ENCODE measurements at places on chromosomes 7 and 10.

GRCh38 chr10:16440396-16441133 is 3.8 kb downstream of the PTER start:
- DNase-seq = peak; percentile 0

- DNase-seq = no peak
Measured at GRCh38 chr10:128734734-128735133, 608.5 kb upstream of the MKI67 start.

DNA sequence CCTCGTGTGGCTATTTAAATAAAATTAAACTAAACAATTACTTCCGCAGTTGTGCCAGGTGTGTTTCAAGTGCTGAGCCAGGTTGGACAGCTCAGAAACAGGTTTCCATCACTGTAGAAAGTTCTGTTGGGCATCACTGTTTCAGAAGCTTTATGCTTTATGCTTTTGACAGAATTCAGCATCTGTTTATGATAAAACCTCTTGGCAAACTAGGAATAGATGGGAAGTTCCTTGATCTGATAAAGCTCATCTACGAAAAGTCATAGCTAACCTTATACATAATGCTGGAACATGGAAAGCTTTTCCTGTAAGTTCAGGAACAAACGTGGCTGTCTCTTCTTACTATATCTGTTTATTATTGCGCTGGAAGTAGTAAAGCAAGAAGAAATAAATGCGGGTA is 143.4 kb downstream of the DOCK1 start:
- DNase-seq = peak; percentile 34

DNA sequence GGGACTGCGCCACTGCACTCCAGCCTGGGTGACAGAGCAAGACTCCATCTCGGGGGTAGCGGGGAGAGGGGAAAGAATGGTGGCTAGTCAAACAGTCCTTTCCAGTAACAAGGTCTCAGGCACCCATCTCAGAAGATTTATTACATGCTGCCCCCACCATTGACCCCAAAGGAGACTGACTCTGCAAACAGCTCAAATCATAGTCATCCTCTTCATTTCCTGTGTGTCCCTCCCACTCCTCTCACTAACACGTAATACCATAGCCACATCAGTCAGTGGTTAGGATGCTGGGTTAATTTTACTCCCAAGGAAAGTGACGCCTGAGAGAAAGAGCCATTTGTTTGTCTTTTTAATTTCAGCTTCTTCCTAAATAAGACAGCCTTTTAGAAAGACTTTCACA is 56.6 kb upstream of the BET1 start:
- DNase-seq = no peak

- DNase-seq = no peak
Measured at GRCh38 chr10:125370578-125370977, 210.2 kb upstream of the CTBP2 start.

DNA sequence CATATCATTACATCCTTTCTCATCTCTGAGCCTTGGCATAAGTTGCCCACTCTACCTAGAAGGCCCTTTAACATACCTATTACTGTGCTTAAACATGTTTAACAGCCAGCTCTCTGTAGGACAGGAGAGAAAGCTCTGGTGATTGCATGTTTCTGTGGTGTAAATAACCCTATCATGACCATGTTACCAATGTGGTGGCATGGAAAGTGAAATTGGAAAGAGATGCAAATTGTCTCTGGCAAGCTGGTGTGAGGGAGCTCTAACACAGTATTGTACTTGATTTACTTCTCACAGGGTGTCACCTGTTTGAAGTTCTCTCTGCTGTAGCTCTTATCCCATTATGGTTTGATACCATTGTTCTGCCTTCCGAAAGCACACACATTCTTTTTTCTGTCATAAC is 231.8 kb upstream of the DKK1 start:
- no peak for DNase-seq

GRCh38 chr10:58348571-58349033 is 13.8 kb downstream of the UBE2D1 start:
- DNase-seq = peak; percentile 8

- DNase-seq = no peak
Measured at GRCh38 chr7:2383543-2384274, 19.7 kb upstream of the CHST12 start.

DNA sequence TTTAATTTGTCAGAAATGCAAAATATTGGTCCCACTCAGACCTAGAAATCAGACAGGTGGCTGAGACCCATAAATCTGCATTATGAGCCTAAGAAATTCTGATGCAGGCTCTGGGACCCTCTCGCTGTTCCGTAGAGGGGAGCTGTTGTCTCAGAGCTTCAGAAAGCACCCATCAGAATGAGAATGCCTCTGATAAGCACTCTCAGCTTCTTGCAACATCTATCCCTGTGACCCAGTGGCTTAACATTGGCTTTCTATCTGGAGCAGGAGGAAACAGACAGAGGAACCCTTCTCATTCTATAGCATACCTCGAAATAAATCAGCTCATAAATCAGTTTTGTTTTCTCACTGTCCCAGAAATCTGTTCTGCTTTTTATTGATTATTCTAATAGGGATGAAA is 184.6 kb upstream of the SP4 start:
- DNase-seq = no peak

GRCh38 chr7:131034166-131034881 is 293.4 kb upstream of the MKLN1 start:
- no peak for DNase-seq

DNA sequence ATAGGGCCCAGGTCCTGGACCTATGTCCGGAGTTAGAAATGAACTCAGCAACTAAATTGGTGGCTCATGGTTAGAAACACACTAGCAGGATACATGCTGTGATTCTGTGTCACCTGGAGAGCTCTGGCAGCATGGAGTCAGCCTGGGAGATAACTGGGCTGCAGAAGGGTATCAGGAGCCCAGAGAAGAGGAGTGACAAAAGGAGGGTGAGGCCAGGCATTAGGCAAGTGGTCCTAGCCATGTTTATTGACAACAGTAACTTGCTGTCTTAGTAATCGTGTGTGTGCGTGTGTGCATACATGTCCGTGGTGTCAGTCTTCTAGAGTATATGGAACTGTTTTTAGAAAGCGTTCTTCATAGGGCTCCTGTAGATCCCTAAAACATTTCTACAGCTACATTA is 157.5 kb upstream of the PHYHIPL start:
- DNase-seq = no peak

DNA sequence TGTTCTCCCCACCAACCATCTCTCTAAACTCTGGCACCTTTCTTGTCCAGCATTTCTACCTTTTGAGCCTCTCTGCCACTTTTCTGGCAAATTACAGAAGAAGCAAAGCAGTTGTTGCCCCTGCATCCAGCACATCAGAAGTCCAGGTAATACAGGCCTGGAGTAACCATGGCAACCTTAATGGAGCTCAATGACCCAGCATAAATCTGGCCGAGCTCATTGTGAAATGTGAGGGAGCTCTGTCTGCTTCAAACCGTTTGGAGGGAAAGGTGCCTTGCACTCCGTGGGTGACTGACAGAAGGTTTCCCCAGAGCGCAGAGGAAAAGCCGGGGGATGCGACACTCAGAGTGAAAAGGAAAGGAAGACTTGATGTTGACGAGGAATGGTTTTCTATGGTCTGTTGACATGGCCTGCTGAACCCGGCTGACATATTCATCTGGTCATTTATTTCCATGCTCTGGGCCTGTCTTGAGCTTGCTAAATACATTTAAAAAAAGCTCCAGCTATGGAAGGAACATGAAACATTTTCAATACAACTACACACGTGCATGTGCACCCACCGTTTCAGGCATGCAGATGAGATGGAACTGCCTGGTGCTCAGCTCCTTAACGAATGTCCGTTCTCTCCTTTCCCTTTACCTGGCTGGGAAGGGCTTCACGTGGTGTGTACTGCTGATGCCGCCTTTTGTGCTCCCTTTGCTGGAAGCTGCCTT is 74.9 kb downstream of the ADRA2A start:
- DNase-seq = no peak

DNA sequence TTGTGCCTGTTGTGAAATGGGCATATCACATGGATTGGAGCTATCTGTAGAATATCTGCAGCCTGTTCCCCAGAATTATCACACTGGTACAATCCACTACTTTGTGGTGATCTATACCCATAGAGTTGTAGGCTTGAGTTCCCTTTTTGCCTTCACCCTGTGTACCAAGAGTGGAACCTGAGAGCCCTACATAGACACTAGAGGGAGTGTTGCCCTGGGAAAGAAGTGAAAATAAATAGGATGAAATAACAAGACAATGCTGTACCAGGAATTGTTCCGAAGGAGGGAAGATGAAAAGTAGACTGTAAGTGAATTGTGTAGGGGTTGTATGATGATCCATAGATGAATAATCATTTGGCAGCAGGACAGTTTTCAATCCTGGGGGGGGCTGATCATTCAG is 9.0 kb downstream of the SORCS3 start:
- DNase-seq = no peak

DNA sequence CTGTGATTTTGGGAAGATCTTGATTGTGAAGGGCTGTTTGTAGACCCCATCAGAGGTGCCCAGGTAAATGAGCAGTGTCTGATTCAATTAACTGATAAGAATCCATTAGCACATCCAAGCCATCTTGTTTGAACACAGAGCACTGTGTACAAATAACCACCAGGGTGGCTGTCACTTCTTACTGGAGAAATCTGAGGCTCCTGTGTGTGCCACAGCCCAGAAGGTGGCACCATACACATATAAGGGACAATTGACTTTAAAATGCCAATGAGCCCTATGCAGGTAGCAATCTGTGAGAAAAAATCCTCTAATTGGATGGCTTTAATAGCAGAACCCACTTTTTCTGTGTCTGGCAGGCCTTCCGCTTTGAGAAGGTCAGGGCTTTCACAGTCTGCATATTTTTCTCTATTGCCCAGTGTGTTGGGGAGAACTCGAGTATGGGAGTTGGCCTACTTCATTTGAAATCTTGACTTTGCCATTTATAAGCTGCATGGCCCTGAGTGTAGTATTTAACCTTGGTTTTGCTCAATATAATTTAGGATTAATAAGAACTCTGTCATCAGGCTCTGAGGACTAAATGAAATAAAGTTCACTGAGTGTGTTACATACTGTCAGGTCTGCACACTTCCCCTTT is 517.4 kb downstream of the CCSER2 start:
- peak; percentile 70 for DNase-seq

DNA sequence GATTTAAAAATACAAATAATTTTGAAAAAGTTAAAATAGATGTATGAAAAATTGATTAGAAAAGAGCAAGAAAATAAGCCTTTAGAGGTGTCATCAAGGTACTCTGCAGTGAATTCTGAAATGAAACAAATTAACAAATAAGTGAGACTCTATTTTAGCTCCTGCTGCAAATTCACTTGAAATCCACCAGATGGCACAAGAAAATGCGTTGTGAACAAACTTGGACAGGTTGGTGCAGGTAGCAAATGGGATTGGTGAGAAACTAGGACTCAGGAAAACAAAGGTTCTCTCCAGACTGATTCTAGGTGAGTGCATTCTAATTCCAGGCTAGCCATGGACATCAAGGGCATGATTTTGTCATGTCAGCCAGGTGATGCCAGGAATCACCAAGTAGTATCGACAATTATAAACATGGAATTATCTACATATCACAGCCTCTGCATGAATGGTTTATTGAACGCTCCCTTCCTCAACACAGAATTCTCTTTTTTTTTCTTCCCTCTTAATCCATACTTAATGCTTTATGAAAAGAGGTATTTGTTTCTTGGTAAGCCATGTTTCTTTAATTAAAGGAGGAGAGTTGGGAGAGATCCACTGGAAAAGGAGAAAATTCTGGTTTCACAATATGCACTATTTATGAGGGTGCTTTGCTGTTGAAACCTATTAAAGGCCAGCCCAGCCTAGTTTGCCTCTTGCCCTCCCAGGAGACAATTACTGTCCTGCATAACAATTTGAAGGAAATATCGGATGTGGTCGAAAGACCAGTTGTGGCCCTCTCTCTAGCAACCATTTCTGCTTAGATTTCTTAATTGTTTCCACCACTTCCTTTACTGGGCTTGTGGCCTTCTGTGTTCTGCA is 118.1 kb downstream of the ZNF365 start:
- peak; percentile 14 for DNase-seq

DNA sequence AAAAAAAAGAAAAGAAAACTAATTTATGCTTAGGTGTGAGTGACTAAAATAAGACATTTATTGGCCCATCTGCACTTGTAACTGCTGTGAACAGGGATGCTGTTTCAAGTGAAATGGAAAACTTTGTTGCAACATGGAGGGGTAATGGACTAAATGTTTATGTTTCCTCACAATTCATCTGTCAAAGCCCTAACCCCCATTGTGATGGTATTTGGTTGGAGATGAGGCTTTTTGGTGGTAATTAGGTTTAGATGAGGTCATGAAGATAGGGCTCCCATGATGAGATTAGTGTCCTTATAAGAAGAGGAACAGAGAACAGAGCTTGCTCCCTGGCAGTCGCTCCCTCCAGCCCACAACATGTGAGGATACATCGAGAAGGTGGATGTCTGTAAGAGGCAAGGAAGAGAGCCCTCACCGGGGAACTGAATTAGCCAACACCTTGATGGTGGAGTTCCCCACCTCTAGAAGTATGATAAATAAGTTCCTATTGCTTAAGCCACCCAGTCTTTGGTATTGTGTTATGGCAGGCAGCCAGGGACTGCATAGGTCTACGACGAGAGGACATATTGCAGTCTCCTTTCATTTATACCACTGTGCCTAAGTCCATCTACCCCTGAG is 28.6 kb upstream of the VCL start:
- no peak for DNase-seq

- DNase-seq = no peak
Measured at GRCh38 chr10:59025981-59026765, 150.3 kb upstream of the PHYHIPL start.

- no peak for DNase-seq
Measured at GRCh38 chr10:58158806-58159205, 108.9 kb downstream of the IPMK start.

DNA sequence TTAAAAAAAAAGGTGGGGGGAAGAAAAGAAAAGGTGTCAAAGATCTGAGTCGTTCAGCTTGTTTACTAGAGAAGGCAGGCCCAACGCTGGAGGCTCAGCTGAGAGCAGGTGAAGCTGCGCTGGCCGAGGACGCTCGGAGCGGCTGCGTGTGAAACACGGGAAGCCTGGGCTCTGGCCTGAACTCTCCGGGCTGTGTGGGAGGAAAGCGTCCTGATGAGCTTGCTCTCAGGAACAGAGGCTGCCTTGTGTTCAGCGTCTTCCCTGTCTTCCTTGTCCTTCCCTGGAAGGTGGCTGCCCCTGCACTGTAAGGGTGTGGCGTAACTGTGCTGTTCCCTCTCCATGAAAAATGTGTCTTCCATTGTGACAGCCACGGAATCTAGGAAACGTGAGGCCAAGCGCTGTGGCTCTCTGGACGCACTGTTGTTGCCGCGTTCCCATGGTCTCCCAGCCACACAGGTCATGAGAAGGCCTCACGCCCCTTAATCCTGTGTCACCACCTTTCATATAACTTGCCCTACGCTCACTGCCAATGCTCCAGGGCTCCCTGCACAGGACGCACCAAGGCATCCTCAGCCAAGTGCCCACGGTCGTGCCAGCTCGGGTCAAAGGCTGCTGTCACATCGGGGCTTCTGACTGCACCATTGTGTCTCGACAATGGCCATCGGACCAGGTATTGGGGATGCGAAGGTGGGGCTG is 15.8 kb downstream of the IL15RA start:
- DNase-seq = no peak

All from DMS153 (cell line).